ENCODE measurements at places on chromosomes 7 and 10.

GRCh38 chr7:106524690-106525059, 136.3 kb downstream of the CCDC71L start:
- no peak for DNase-seq

DNA sequence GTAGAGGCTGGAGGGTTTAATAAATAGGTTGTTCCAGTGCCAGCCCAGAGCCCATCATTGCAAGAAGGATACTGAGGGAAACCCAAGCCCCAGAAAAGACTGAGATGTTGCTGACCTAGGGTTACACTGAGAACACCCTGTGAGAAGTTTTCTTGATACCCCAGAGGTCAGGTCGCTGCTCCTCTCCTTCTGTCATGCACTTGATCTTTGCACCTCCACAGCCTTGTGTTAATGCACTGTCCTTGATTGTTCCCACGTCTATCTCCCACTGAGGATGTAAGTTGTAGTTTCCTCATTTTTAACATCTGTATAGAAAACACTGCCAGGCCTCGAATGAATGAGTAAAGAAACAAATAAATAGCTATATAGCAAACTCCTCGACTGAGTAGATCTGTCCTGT, 195.3 kb upstream of the AHR start:
- no peak for DNase-seq

- DNase-seq = no peak
Observed at GRCh38 chr10:58331646-58332045, 3.2 kb upstream of the UBE2D1 start.

DNA sequence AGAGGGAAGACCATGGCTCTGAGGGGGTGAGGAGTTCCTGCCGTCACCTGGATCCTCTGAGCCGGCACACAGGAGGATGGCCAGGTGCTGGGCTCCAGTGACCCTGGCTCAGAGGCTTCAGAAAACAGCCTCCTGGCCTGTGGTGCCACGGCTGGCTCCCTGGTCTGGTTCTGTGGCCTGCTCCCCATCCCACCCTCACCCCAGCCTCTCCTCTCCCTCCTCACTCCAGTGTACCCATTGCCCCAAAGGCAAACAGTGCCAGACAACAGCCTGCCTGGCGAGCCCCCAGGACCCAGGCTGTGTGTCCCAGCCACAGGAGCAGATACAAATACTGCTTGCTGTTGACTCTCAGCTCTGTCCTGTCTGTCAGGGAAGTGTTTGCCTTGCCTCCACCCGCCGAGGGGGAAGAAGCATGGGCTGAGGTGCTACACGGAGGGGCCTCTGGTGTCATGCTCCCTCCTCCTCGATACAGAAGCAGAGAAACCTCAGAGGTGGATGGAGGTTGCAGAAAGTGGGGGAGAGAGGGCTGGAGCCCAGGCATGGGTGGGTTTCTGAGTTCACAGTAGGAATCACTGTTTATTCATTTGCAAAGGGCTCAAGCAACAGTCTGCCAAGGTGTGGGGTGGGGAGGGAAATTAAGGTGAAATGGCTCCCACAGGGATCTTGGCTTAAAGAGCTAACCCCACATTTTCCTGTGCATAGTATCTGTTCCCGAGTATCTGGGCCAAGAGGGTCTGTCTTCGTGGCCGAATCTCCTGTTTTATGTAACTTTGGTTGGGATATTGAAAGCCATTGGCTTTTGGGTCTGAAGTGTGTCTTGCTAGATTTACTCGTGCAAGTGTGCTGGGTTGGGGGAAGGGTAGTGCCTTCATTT, 5.5 kb downstream of the ADRA2A start:
- DNase-seq = no peak

DNA sequence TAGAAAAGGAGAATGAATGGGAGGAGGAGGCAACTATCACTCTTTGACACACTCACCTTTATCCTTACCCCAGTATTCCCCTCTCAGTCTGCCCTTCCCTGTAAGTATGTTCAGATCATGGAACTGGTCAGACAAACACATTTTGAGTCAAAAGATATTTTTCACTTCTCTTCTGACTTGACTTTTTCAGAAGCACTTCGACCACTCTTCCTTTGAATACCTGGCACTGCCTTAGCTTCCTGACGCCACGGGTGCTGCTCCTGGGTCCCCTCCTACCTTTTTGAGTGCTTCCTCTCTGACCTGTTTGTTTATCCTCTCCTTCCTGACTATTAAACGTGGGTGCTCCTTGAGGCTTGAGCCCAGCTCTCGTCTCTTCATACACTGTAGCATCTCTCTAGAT, 19.8 kb upstream of the C10orf67 start:
- no peak for DNase-seq

DNA sequence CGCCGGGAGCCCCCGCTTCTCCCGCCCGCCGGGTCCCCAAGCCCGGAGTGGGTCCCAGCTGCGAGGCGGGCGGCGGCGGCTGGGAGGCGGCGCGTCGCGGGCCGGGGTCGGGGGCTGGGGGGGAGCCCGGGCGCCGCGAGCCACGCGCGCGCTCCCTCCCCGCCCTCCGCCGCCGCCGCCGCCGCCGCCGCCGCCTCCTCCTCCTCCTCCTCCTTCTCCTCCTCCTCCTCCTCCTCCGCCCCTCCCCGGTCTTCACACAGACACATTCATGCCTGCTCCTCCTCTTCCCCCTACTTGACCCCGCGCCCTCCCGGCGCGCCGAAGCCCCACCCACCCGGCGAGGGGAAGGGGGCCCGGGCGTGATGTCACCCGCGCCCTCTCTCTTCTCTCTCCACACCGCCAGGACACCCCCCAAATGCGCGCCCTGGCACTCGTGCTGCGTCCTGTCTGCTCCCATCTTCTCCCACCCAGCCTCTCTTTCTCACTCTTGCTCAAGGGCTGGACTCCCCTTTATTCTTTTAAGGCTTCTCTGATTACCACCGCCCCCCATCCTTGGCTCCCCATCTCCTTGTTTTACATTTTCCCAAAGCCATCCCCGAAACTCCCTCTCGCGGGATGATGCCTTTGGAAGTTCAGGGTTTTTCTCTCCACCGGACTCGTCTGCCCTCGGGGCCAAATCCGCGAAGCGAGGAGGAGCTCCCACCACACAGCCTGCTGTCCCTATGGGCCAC, 967 bp upstream of the GLI3 start:
- DNase-seq = no peak
